ENCODE measurements at places on chromosomes 5 and 9. TPM values are rescaled to one million over a fixed set of nuclear protein-coding genes. Genes with fewer than 3 reads are reported as not detected.

- DNase-seq = no peak
These were observed 1.5 kb downstream of the PAEP start for GRCh38 chr9:135563039-135563476.

DNA sequence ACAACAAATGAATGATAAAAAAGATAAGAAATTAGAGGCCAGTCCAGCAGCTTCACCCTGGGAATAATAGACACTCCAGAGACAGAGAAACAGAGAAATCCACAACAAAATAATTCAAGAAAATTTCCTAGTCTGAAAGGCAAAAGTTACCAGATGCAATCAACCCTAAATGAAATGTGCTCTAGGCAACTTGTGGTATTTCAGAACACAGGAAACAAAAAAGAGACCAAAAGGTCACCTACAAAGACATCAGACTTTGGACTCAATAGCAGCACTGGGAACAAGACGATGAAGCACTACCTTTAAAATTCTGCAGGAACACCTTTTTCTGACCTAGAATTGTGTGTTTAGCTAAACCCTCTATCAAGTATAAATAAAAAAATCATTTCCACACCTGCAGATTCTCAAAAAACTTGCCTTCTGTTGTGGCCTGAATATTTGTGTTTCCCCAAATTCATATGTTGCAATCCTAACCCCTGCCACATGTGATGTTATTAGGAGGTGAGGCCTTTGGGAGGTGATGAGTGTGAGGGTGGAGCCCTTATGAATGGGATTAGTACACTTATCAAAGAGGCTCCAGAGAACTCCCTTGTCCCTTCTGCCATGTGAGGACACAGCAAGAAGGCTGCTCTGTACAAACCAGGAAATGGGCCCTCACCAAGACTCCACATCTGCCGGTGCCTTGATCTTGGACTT is 5.9 kb upstream of the MAPK9 start:
- DNase-seq = no peak

GRCh38 chr5:64437496-64437895 is 68.3 kb upstream of the RGS7BP start:
- peak; percentile 3 for DNase-seq

GRCh38 chr9:124126648-124127646 is 115.4 kb downstream of the LHX2 start:
- DNase-seq = peak; percentile 50

GRCh38 chr5:26192486-26192885 is 845.9 kb downstream of the CDH9 start:
- no peak for DNase-seq

DNA sequence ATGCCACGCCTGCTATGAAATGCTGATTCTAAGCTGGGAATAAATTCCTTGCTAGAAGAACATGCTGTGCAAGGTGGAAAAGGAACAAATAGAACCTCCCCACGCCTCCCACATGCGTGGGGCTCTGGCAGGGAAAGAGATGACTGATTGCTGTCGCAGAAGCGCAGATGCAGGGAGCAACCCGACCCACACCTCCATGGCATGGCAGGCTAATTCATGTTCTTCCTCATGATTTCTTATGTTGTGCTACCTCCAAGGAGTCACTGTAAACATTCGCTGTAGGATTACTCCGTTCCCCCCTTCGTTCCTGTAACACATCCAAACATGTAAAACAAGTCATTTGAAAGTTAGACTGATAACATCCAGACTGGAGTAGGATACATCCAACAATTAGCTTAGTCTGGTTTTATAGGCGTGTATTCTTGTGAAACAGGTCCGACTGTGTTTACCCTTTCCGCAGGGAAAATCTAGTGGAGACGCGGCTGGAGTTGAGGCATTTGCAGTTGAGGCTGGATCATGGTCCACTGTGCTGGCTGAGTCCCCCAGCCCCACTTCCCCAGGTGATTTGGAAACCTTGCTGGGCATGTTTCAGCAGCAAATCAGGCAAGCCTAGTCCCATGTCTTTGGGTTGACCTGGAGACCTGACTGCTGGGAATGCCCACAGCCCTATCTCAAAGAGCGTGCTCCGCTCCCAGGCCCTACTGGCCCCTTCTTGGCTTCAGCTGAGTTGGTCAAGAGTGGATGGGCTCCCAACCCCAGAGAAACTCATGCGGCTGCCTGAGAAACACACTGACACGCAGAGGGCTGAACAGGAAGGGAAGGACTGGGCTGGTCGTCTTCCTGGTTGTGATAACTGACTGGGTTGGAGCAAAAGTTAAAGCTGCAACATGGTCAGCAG is 24.8 kb upstream of the ANKRD33B start:
- DNase-seq = no peak

The CD72 gene
- 2.0 TPM for polyA plus RNA-seq

DNA sequence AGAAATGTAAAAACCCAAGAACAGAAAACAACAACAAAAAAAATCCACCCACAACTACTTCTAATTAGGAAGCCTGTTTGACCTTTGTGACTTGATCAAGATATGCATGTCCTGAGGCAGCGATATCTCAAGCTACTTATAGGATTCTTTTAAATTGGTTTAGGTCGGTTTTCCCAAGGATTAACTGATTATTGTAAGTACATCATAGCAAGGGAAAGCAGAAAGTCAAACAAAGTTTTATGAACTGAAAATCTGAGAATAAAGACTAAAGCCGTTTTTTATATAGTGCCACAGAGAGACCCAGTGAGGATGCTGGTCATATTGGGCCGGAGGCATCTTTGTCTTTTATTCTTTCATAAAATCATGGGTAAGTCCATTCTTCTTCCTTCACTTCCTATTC is 72.0 kb downstream of the CD180 start:
- no peak for DNase-seq

The MYMK gene
- 0.80 TPM for polyA plus RNA-seq

DNA sequence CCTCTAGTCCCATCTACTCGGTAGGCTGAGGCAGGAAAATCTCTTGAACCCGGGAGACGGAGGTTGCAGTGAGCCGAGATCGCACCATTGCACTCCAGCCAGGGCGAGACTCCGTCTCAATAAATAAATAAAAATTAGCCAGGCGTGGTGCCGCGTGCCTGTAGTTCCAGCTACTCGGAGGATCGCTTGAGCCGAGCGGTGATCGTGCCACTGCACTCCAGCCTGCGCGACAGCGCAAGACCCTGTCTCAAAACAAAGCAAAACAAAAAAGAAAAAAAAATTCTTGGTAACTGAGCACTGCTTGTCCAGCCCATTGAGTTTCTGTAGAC is 710 bp upstream of the WDR55 start:
- DNase-seq = no peak

The COL5A1 gene
- 1.6 TPM for polyA plus RNA-seq

DNA sequence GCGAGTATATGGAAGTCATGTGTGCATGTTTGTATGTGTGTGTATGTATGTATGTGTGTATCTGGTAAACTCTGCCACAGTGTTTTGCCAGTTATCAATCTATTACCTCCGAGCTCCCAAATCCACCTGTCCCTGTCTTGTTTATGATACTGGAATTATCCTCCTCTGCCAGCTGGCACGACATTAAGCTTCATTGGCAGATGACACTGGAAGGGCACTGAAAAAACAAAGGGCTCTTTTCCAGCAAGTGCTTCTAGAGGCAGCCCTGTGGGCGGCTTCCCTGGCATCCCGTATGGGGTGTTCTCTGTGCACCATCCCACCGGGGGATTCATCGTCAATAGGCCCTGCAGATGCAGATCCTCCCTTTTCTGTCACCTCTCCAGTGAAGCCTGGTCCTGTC is 221.5 kb downstream of the MSX2 start:
- peak; percentile 20 for DNase-seq

GRCh38 chr9:98132806-98133631 is 14.0 kb upstream of the TRIM14 start:
- no peak for DNase-seq

The NDUFS4 gene
- polyA plus RNA-seq = 79.4 TPM

GRCh38 chr5:53023969-53024368 is 34.8 kb downstream of the ITGA2 start:
- DNase-seq = no peak

The NXNL2 gene
- 0.37 TPM for polyA plus RNA-seq

The OR2V1 gene
- not detected for polyA plus RNA-seq

The SLIT3 gene
- polyA plus RNA-seq = 2.6 TPM

The IL33 gene
- polyA plus RNA-seq = 0.78 TPM

GRCh38 chr9:91100878-91101450 is 260.8 kb downstream of the AUH start:
- DNase-seq = no peak

DNA sequence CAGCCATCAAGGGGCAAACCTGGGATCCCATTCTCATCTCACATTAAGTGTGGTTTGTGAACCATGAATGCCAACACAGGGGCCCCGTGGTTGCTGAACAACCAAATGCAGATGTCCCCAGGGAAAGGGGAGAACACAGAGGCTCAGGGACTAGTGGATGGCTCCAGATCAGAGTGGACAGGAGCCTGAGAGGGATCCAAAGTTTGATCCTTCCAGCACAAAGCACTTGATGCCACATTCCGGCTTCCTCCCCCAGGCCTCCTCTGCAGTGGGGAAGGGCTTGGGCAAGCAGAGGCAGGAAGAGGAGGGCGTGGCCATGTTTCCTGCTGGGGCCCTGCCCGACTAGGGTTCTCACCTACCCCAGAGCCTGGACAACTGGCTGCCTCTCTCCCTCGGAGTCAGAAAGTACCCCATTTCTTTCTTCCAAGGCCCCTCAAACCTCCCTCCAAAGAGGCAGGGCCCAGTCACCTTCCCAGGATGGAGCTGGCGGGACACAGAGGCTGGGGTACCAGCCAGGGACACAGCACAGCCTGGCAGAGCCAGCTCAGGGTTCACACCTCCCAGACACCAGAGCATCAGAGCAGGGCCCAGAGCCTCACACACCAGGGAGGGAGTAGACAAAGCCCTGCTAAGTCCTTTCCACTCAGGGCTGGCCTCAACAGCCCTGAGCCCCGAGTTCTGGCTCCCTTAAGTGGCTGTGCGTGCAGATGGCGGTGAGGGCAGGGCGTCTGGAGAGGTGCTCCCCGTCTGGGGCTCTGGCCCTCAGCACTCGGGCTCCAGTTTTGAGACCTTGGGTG is 4.3 kb upstream of the RNF44 start:
- no peak for DNase-seq

The HMMR gene
- polyA plus RNA-seq = 7.5 TPM

- DNase-seq = no peak
These were observed 1.5 kb upstream of the CFAP77 start for GRCh38 chr9:132408521-132408920.

The CDC14B gene
- polyA plus RNA-seq = 5.7 TPM

DNA sequence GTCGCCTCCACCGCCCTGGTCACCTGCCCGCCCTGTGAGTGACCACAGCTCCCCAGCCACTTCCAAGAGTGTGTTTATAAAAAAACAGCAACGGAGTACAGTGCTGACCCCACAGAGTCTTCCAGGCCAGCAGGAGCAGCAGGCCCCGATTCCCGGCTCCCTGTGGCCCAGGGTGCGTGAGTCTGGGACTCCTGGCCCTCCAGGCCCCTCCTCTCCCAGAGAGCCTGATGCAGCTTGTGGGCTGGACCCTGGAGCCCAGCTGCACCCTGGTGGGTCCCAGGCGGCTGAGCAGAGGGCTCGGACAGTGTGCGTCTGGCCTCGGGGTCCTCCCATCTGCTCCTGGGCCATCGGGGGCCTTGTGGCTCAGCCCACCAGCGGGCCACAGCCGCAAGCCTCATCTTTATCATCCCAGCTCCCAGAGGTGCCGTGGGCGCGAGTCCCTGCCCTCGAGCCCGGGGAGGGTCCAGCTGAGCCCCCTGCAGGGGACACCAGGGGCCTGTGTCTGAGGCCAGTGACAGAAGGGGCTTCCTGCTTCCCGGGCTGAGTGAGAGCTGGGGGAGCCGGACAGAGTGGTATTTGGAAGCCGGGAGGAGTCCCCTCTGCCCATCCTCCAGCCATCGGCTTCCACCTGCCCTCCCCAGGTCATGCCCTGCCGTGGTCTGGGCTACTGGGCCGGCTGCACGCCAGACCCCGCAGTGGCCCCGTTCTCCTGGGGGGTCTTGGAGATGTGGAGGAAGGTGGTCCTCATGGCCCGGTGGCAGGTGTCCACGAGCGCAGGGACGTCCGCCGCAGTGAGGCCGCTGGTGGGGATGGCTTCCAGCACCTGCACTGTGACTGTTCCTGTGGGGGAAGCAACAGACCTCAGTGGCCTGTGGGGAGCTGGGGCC is 10.6 kb downstream of the EGFL7 start:
- no peak for DNase-seq

- no peak for DNase-seq
These were observed 527.2 kb downstream of the NR2F1-AS1 start for GRCh38 chr5:93053825-93054224.

The CDH18 gene
- polyA plus RNA-seq = 2.7 TPM

The WNT8A gene
- polyA plus RNA-seq = not detected

DNA sequence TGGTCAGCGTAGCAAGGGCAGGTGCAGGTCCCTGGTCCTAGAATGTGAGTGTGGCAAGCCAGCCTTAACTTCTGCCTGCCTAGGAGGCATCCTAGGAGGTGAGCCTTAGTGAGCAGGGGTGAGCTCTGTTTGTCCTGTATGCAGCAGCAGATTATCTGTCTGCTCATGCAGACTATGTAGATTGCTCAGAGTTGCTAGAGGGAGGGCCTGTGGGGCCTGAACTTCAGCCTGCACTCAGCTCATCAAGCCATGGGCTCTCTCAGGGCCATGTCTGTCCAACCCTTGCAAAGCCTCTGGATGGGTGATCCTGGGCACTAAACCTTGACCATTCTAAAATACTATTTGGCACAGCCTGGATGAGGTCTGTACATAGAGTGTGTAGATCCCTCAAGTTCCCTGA is 8.5 kb upstream of the CTSL start:
- no peak for DNase-seq

DNA sequence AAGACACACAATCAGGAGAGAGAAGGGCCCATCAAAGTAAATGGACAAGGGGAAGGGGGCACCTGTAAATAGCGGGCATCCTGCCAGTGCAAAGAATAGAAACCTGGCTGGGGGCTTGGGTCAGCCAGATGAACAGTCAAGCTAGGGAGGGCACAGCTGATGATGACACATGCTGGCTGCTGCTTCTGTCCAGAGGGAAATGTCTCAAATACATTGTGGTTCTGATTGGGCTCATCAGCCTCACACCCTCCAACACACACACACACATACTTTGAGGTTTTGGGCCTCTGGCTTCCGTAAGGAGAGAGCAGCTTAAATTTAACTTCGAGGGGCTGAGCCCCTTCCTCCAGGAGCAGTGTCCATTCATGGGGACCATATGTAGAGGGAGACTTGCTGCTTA is 27.6 kb upstream of the SPATA31E1 start:
- DNase-seq = no peak

The ARHGEF39 gene
- 11.6 TPM for polyA plus RNA-seq

DNA sequence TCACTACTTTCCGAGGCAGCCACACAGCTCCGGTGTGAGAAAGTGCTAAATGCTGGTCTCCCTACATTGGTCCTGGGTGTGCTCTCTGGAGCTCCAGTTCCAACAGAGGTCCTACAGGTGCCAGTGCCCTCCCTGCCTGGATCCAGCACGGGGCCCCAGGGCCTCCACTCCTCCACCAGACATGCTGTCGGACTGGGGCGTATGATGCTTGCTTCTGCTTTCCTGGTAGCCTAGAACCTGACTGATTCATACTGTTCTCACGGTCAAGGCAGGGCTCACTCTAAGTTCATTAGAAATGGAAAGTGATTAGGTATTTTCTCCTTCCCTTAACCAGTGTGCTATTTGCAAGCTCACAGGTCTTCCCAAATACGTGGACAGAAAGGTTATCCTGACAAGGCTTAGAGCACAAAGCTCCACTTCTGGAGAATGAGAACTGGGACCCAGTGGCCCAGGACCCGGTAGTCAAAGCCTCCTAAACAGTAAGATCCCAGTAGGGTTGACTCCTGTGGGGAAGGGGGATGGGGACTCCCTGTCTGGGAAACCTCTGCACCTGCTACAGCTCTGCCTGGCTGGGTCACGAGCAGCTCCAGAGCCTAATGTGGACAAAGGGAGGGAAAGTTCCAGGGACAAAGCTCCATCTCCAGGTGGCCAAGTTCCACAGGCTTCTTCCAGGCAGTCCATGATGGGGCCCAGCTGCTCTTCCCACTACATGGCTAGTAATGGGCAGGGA is 98.1 kb downstream of the PAX5 start:
- no peak for DNase-seq

- no peak for DNase-seq
These were observed 505.7 kb upstream of the ARRDC3 start for GRCh38 chr5:91888810-91889209.
